NCI-H526 (cell line): ENCODE measurements at places on chromosomes 6 and 20.

- DNase-seq, result no peak
Observed at GRCh38 chr20:2032168-2032567, 38.3 kb upstream of the PDYN start.

GRCh38 chr20:48679599-48679998, 148.2 kb downstream of the PREX1 start:
- peak; percentile 79 for DNase-seq

- DNase-seq, result no peak
Observed at GRCh38 chr20:21102603-21103311, 3.4 kb downstream of the LINC00237 start.

GRCh38 chr6:45983062-45983461, 32.6 kb downstream of the CLIC5 start:
- DNase-seq, result no peak

DNA sequence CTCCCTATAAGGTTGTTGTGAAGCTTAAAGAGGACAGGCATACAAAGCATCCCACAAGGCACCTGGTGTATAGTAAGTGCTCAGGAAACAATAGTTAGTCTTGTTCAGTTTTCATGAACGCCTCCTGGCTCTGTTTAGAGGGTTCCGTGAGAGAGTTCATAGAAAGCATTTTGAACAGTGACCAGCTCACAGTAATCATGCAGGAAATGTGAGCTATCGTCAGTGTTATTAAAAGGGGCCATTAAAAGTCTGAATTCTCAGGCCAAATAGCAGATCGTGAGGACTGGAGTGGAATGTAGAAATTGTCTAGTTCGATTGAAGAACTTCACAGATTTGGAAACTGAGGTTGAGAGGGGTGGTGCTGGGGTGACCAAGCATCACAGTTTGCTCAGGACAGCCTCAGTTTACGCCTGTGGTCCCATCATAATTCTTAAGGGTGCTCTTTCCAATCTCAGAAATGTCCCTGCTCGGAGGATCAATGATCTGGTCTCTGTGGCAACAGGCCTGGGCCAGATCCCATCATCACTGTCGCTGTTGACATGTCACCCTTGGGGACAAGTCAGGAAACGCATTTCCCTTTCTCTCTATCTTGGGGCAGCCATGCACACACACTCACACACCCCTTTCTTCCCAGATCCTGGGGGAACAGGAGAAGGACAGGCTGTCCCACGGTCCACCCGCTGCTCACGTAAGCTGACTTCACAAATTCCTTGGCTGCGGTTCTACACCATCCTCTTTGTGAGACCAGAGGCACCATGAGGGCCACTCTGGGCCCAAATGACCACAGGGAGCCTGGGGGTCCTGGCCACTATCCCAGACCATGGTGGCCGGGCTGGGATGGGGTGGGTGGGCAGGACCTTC, 7.2 kb downstream of the TGM2 start:
- DNase-seq, result no peak

- DNase-seq, result no peak
Observed at GRCh38 chr6:17483391-17484016, 90.1 kb downstream of the CAP2 start.

- DNase-seq, result no peak
Observed at GRCh38 chr6:134196568-134197193, 121.2 kb downstream of the SGK1 start.

- DNase-seq, result no peak
Observed at GRCh38 chr6:10403385-10404106, 11.3 kb downstream of the TFAP2A start.

GRCh38 chr6:151690303-151690702, 117.2 kb upstream of the ESR1 start:
- DNase-seq, result no peak

DNA sequence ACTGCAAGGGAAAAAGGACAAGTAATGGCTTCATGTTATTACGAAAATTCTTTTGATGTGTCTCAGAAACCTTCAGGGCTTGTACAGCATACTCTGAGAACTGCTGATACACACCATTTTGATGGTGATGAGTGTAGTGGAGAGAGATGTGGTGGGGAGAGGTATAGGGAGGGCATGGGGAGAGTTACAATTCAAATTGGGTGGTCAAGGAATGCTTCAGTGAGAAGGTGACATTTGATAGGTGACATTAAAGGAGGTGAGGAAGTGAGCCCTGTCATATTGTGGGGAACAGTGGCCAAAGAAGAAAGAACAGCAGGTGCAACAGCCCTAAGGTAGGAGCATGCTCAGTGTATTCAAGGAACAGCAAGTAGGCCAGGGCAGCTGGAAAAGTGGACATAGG, 318.9 kb downstream of the CLIC5 start:
- DNase-seq, result no peak

DNA sequence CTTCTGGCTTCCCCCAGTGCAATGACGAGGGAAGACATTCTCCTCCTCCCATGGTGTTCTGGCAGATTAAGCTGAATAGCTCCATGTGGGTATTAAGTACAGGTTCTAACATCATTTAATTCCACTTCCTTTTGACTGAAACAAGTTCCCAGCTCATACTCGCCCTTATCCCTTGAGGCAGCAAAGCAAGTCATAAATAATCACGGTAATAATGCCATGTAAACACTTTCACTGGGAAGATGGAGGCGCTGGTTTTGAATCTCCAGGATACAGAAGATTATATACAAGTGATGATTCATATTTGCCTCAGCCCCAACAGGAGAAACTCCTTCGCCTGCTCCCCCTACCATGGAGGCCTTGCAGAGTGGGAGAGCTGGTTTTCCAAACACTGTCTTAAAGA, 141.3 kb downstream of the PXDC1 start:
- no peak for DNase-seq

DNA sequence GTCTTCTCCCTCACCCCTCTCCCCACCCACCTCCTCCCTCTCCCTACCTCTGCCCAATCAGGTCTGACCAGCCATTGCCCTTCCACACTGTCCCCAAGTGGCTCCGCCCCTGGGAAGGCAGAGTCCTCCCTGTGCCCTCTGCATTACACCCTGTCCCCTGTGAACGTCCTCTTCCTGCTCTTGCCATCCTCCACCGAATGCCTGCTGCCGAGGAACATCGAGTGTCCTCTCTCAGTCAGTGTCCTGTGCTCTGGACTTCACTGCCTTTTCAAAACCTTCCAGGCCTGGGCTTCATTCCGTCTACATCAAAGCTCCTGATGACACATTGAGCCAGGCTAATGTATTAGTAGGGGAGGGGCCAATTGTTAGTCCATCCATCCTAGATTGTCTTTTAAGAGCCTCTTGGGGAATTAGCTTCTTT, 3.3 kb upstream of the PACSIN1 start:
- peak; percentile 35 for DNase-seq

GRCh38 chr20:1423625-1424106, 30.8 kb upstream of the FKBP1A start:
- peak; percentile 83 for DNase-seq

GRCh38 chr6:150720774-150721233, 121.1 kb downstream of the PLEKHG1 start:
- DNase-seq, result peak; percentile 27

DNA sequence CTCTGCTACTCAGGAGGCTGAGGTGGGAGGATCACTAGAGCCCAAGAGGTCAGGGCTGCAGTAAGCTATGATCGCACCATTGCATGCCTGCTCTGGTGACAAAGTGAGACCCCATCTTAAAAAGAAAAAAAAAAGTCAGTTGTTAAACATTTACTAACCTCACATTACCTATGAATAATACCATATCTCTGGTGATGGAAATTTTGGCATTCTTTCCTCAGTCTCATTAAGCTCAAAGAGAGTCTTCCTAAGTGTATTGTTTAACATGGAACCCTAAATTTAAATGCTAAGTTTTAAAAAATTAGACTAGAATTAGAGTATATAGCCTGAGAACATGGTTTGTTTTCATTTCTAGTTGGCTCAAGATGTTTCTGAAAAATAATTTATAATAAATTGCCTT, 11.3 kb upstream of the BFSP1 start:
- no peak for DNase-seq

- DNase-seq, result peak; percentile 93
Observed at GRCh38 chr6:158869826-158870648, 50.9 kb upstream of the EZR start.

DNA sequence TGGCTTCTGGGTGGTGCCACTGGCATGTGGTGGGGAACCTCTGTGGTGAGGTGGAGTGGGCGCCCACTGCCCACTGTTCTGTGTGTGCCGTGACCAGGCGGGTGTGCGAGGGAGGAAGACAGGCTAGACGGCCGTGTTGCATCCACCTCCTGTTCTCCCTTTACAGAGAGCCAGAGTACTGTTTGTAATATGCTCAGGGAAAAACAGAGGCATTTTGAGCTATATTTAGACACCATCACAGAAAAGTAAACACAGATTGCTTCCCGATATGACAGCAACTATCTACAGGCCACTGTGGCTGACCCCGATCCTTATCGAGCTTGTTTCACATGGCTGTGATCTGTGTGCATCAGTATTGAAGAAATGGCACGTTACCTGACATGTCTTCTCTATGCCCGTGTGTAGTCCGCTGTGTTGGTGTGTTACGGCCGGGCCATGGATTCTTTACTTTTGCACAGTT, 45.6 kb downstream of the ARID1B start:
- DNase-seq, result peak; percentile 67

DNA sequence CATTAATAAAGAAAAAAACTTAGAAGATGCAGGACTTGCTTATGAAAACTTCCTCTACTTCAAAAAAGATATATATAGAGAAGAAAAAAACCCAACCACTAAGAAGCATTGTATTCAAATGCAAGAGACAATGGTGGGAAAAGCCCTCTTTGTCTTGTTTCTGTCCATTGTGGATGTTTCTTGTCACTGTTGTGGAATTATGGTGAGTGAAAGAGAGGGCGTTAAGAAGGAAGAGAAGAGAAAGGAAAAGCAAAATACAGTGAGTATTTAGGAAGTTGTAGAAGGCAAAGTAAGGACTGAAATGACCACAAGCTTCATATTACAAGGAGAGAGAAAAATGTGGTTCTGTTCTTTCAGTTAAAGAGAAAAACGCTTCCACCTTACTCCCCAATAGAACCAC, 14.1 kb upstream of the THBD start:
- DNase-seq, result no peak

DNA sequence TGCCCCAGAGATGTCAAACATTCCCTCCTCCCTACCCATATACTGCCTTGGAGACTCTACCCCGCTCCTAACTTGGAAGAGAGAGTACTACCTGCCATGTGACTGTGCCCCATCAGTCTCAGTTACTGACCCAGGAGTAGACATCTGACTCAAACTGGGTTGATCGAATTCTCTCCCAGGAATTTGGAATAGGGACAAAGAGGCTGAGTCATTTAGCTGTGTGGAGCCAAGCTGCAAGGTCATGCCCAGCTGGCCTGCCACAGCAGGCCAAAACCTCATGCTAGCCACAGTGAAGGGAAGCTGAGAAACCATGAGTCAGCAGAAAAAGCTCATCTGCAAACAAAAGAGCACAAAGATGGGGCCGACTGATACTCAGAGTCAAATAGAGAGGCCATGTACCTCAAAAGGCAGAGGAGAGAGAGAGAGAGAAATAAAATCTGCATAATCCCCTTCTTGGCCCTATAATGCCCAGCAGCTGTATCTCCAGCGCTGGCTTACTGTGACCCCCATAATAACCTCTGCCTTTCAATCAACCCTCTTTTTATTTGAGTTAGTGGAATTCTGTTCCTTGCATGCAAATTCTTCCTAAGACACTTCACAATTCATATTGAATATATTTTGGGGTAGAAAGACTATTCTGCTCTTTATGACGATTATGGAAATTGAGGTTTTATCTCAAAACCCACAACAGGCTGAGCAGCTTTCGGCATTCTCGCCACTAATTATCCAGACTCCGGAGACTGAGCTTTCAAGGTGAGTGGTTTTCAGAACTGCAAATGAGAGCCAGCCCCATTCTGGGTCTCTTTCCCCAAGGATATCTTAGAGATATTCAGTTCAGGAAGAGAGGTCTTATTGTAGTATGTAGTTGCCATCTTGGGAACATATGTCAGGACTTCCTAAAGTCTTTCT, 21.4 kb upstream of the AKIRIN2 start:
- no peak for DNase-seq

DNA sequence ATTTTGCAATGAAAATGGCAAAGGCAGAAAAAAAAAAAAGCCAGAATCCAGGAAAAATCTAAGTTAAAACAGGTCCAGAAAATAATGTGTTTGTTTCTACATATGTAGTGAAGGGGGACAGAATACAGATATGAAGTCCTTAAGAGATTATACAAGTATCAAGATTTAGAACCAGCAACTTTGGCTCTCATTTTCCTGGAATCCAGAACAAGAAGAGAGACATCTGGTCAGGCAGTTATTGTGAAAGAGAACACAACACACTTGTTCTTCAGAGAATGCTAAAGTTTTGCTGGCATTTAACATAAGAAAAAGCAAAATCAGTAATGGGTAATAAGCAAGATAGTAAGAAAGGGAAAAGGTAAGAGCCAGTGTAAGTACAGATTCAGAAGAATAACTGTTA, 21.1 kb downstream of the BAG2 start:
- DNase-seq, result no peak

DNA sequence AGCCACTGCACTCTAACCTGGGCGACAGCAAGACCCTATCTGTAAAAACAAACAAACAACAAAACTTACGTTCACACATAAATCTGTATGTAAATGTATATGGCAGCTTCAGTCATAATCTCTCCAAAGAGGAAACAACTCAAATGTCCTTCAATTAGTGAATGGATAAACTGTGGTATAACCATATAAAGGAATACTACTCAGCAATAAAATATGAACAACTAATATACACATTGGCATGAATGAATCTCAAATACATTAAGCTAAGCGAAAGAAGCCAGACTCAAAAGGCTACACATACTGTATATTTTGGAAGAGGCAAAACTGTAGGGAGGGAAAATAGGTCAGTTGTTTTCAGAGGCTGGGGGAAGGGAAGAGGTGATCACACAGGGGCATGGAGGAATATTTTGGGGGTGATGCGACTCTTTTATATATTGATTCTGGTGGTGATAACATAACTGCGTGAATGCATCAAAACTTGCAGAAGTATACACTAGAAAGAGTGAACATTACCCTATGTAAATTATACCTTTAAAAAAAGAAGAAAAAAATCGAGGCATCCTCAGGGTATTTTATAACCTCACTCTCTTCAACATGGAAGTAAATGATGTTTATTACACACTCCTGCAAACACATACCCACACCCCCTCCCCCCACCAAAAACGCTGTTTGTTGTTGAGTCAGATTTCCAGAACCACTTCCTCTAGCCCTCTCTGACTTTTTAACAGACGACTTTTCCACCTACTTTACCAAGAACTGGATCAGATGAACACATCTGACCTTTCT, 115.2 kb upstream of the RNF24 start:
- DNase-seq, result no peak

DNA sequence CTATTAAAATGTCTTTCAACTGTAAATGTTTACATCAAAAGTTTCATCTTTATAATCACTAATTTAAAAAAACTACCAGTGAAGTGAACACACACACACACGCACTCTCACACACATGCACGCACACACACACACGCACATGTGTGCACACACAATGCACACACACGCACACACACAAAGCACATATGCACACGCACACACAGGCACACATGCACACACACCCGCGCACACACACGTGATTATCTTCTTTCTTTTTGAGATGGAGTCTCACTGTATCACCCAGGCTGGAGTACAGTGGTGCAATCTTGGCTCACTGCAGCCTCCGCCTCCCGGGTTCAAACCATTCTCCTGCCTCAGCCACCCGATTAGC, 80.0 kb upstream of the FRMD1 start:
- no peak for DNase-seq

- no peak for DNase-seq
Observed at GRCh38 chr6:104606361-104606760, 253.4 kb downstream of the HACE1 start.
